ENCODE measurements at places on chromosomes 3 and 15. TPM values are rescaled to one million over a fixed set of nuclear protein-coding genes. Genes with fewer than 3 reads are reported as not detected.

GRCh38 chr3:66492672-66493071 is 8.2 kb downstream of the LRIG1 start:
- DNase-seq, result no peak

- no peak for DNase-seq
Measured at GRCh38 chr3:128808672-128809071, 70.7 kb upstream of the ACAD9 start.

GRCh38 chr3:52259035-52259434 is 13.5 kb downstream of the PPM1M start:
- no peak for DNase-seq

DNA sequence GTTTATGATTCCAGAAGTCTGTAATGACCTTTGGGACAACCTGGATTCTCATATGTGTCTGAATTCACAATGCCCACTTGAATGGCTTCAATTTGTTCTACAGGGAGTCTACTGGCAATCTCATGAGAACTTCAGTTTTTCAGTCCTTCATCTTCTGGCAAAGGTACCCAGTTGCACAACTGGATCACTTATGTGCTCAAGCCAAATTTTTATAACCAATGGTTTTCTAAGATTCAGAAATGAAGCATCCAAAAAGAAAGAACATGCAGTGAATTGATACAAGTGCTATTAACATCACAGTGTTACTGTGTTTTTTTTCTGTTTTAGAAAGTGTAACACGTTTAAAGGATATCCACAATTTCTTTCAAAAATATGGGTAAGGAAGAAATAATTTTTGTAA is at the start of gene OR5H14:
OR5H14 (plus strand) TSS at position 301 of the 400 bp plus-strand sequence. CDS start 1,907 bp downstream, outside the sequence.
- no peak for DNase-seq

DNA sequence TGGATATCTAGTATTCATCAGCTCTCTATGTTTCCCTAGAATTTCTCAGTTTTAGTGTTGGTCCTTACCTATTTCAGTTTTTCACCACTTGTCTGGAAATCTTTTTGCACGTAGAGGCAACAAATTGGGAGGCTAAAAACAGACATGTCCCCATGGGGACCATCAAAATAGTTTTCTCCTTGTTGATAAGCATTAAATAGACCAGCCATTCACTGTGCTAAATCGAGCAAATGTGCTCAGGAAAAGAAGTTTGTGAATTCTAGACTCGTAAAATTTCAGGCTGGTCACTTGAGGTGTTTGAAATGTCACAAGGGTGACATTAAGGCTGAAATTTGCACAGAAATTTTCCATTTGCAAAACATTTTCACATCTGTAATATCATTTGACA is 102.6 kb downstream of the SPATA16 start:
- no peak for DNase-seq

GRCh38 chr3:23713641-23714040 is 92.1 kb upstream of the UBE2E1 start:
- DNase-seq, result no peak

DNA sequence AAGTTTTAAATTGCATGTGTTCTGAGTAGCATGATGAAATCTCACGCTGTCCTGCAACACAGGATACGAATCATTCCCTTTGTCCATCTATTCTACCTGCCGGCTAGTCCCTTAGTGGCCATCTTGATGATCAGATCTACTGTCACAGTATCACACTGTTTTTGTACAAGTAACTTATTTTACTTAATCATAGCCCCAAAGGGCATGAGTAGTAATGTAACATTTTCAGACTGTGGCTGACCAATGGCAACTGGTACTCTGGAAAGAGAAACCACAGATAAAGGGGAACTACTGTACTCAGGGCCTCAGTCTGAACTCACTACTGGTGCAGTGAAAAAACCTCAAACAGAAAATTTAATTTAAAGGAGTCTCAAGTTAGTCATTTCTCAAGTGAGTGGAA is 127.3 kb upstream of the MRPL3 start:
- no peak for DNase-seq

GRCh38 chr3:133834621-133835417 is 29.2 kb downstream of the SRPRB start:
- DNase-seq, result no peak

- no peak for DNase-seq
Measured at GRCh38 chr3:4986175-4986781, 7.0 kb downstream of the BHLHE40 start.

DNA sequence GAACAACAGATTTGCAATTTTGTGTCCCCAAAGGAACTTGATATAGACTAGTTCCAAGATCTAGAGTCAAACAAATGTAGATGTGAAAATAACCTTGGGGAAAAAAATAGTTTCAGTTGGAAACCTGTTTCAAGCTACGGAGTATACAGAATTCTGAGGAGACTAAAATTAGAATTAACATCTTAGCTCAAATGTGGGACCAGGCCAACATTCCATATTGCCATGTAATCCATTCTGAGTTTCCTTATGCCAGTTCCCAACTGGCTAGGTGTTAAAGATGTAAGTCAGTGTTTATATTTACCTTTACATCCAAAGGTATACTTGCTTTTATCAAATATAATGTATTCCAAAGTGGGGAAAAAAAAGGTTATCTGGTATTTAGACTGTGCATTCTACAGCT is 76.3 kb downstream of the UBE3A start:
- no peak for DNase-seq

GRCh38 chr15:69686626-69687025 is 234.0 kb downstream of the RPLP1 start:
- DNase-seq, result no peak

DNA sequence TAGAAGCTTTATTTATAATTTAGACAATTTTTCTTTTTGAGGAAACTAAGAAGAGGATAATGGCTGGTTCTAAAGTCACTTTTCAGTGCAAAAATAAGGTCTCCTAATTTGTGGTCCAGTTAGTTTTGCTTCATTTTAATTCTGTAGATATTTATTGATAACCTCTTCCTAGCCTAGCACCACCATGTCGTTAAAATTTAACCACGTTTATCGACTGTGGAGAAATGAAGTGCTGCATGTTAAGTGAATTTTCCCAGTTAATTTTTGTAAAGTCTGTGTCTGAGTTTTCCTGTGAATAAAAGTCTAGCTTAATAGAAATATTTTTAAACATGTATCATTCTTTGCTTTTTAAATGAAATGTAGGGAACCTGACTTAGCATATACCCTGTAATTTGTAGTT is 16.7 kb downstream of the LRRC28 start:
- no peak for DNase-seq

DNA sequence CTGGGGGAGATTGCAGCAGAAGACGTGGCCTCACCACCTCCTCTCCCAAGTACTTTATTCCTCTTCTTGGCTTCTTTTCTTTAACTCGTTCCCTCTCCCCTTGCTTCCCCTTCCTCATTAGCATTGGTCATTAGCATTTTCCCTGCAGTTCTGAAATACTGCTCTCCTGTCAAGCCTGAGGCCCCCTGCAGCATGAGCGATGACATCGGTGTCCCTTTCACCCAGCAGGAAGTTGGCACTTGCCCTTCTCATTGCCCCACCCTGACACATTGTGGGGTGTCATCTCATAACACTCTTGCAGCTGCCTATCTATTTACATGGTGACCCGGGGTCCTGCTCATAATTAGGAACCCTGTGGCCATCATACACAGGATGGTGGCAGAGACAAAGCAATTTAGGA is 167.1 kb downstream of the ARRDC4 start:
- no peak for DNase-seq

- DNase-seq, result peak; percentile 70
Measured at GRCh38 chr3:170852324-170852723, 17.7 kb downstream of the RPL22L1 start.

- no peak for DNase-seq
Measured at GRCh38 chr15:72169236-72169920, 28.2 kb downstream of the GRAMD2A start.

GRCh38 chr15:88745696-88746095 is 57.5 kb upstream of the ACAN start:
- DNase-seq, result peak; percentile 71

- peak; percentile 2 for DNase-seq
Measured at GRCh38 chr3:535566-536416, 339.2 kb downstream of the CHL1 start.

DNA sequence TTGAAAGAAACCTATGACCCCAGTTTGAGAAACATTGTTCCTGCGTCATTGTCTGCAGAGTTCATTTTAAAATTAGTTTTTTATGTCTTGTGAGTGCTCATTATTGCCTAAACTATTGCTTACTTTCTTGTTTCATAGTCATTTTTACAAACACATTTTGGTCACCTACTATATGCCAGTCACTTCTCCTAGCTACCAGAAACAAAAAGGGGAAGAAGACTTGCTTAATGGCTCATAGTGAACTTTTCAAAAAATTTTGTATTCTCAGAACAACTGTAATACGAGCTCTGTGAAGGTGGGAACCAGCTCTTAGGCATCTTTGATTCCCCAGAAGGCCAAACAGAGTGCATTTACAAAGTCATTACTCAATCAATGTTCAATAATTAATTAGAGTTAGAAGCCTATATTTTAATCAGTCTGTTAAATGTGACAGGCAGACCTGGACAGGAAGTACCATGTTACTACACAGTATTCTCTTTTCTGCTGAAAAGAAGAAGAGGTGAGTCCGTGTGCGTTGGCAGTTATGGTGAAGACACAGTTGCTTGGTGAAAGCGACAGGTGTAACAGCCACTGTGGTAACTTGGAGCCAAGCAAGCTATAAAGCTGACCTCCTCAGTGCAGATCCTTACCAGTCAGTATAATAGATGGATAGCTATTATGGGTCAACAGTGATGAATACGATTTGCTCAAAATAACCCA is 46.6 kb downstream of the DPPA2 start:
- DNase-seq, result no peak

GRCh38 chr15:29170521-29170920 is 99.1 kb downstream of the NSMCE3 start:
- DNase-seq, result no peak

DNA sequence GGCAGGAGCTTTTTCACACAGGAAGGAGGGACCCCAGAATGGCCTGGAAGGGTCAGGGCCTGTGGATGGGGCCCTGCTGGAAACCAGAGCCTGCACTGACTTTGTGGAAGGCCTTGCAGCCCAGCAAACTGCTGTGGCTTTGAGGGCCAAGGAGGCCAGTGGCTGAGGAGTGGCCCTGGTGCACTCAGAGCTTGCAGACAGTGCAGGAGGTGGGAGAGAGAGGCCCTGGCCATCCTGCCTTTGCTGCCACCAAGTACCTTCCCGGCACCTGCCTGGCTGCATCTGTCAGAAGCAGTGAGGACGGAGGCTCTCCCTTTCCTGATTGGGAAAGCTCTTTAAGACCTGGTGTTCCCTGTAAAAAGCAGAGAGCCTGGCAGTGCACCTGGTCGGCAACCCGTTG is 6.4 kb downstream of the PSTPIP1 start:
- DNase-seq, result no peak

GRCh38 chr3:179113903-179114302 is 34.3 kb upstream of the PIK3CA start:
- DNase-seq, result peak; percentile 88

DNA sequence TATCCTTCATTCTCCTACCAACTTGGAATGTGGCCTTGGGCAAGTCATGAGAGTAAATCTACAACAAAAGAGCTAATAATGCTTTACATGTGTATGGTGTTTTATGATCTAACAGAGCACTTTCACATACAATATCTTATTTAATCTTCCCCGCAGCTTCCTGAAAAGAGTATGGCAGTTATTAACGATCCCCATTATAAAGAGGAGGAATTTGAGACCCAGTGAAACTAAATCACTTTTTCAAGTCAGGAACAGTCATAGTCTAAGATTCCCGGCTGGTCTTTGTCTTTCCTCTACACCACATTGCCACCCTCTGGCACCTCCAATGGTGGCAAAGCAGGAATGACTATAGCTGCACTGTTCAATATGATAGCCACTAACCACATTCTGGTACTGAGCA is 69.7 kb upstream of the CMSS1 start:
- DNase-seq, result no peak

GRCh38 chr15:68666120-68666811 is 87.5 kb downstream of the CORO2B start:
- DNase-seq, result no peak

DNA sequence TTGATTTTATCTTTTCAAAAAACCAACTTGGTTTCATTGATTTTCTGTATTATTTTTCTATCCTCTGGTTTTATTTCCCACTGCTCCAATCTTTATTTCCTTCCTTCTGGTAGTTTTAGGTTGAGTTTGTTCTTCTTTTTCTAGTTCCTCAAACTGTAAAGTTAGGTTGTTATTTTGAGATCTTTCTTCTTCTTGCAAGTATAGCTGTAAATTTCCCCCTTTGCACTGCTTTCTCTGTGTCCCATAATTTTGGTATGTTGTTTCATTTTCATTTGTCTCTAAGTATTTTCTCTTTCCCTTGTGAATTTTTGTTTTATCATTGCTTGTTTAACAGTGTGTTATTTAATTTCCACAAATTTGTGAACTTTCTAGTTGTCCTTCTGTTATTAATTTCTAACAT is 120.0 kb downstream of the PLD1 start:
- DNase-seq, result no peak

DNA sequence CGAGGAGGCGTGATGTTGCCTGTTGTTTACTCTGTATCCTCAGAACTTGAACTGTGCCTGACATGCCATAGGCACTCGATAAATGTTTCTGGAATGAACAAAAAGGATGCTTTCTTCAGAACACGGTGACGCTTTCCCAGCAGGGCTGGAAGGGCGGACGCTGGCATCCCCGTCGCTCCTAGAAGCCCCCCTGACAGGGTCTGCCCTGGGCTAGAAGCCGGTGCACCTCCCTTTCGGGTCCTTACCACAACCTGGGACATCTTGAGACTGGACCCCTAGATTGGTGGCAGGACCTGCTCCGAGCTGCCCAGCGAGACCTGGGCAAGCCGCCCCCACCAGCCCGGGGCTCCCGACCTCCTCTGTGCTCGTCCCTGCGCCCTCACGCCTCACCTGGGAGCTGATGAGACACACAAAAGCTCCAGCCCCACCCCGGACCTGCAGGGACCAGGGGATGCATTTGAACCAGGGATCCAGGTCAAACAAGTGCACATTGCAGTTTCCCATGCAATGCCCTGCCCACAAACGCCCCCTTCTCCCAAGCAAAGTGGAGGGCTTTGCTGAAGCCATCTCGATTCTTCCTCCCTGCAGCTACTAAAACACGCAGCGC is 131.2 kb upstream of the MEF2A start:
- DNase-seq, result no peak

FOXB1 gene
- total RNA-seq, result not detected

KIF7 gene
- 12.2 TPM for total RNA-seq

RAB5A gene
- total RNA-seq, result 100 TPM

AQP9 gene
- total RNA-seq, result not detected

REC114 gene
- total RNA-seq, result not detected

PLIN1 gene
- under 0.01 TPM for total RNA-seq

LYZL4 gene
- total RNA-seq, result not detected

TUSC7 gene
- total RNA-seq, result not detected

HHATL gene
- total RNA-seq, result not detected

GABRR3 gene
- total RNA-seq, result not detected

PLSCR2 gene
- total RNA-seq, result not detected

ACOX2 gene
- 12.1 TPM for total RNA-seq

CIDEC gene
- total RNA-seq, result not detected

NR2F2 gene
- 73.1 TPM for total RNA-seq

Data from fibroblast of villous mesenchyme (primary cell).